NCI-H82 (cell line): ENCODE measurements at places on chromosomes 2 and 18.
A peak's percentile ranks its signal among the peaks of the same experiment; 100 is the strongest.

DNA sequence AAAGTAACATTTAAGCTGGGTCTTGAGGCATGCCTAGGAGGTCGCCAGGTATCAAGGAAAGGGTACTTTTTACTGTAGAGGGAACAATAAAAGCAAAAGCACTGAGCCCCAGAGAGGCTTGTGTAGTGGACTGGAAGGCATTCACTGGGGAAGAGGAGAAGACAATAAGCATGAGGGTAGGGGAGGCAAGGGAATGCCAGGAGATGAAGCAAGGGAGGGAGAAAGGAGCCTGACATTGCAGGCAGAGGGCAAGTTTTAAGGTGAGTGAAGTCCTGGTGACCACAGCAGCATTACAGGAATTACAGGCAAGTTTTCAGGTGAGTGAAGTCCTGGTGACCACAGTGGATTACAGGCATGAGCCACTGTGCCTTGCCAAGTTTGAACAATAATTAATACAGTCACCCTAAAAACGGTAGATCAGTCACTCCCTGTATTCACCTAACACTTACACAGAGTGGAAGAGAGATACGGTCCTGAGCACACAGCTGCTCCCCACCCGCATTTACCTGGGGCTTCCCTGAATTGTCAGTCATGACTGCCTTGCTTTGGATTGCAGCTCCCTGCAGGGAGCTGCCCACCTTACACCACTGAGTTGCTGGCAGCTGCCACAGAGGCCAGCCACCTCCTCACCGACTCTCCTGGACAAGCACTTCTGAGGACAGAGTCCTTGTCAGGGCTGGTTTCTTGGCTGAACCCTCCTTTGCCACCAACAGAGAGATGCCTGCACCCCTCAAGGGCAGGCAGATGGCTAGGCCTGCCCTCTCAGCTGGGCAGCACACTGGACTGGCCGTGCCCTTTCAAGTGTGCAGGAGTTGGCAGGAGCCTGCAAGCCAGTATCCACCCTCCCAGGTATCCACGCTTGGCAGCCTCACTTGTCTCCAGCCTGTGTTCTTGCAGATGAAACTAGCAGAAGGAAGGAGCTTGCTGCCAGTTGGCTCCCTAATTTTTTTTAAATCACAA is 153.2 kb upstream of the MSH6 start:
- DNase-seq: no peak

GRCh38 chr18:652131-652530 is 5.3 kb upstream of the TYMS start:
- peak; percentile 22 for DNase-seq

DNA sequence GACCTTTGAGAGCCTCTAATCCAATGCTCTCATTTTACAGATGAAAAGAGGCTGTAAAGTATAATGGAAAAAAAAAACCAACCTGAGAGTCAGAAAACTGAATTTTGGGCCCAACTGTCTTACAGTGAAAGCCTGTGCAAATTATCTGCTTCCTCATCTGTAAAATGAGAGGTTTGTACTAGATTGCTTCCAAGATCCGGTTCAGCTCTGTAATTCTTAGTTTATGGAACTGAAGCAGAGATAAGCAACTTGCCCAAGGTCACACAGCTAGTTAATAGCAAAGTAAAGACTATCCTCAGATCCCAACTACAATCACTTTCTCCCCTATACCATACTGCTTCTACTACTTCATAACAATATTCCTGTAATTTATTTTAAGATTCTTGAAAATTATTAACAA is 6.3 kb downstream of the TLK1 start:
- peak; percentile 36 for DNase-seq

DNA sequence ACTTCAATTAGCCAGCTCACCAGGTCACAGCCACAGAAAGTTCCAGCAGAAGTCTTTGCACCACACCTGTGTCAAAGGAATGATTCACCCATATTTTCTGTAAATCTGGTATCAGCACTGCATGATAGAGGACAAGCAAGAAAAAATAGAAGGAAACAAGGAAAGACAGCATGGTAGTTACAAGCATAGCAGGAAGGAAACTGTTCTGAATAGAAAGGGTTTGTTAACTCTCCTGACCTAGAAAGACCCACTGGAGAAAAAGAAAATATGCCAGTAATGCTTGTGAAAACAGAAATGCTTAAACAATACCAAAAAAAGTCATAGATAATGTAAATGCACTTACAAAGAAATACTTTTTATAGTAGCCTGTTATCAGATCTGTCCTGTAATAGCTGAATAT is 40.8 kb downstream of the SCRN3 start:
- DNase-seq: no peak

DNA sequence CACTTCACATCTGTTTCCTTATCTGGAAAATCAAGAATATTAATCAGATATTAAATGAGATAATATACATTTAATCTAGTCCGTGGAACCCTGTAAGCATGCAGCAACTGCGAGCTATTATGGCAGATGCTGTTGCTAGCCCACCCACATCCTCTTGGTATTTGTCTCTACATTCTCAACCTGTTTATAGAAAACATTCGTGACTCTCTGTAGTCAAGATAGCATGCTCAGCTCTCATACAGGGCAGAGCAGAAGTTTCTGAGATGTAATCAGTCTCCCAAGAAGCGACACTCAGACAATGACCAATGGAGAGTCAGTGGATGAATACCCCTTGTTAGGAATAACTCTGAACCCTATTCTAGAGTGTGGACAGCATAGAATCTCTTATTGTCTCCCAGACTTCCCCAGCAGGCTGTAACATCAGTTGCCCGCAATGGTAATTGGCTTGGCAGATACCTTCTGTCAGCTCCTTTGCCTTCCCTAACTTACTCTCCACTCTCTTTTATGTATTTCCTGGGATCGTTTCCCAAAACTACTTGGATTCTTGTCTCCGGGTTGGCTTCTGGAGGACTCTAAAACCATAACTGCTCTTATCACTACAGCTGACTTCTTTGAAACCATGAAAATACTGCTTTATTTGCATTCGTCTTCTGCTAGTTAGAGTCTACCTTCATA is 400.7 kb upstream of the TNP1 start:
- peak; percentile 17 for DNase-seq

DNA sequence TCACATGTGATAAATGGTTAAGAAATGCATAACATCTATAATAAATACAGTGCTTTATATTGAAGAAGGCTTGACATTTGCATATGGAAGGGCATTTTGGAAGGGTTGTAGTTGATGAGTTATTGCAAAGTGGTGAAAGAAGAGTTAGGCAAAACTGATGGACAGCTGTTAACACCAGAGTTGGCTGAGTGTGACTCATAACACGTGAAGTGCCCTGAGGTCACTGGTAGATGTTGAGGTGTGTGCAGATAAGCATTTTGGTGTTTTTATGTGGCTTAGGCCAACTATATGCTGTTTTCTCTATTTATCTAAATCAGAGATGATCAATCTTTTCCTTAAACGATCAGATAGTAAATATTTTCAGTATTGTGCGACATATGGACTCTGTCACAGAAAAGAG is 154.3 kb upstream of the KCNH7 start:
- no peak for DNase-seq

GRCh38 chr2:199659207-199659606 is 191.8 kb downstream of the FTCDNL1 start:
- peak; percentile 57 for DNase-seq

GRCh38 chr2:14781142-14781541 is 148.6 kb downstream of the LRATD1 start:
- no peak for DNase-seq

GRCh38 chr2:37797081-37797480 is 125.6 kb upstream of the CDC42EP3 start:
- no peak for DNase-seq

GRCh38 chr2:226673314-226673723 is 126.3 kb downstream of the IRS1 start:
- DNase-seq: no peak

- no peak for DNase-seq
These were observed 37.2 kb upstream of the BIN1 start for GRCh38 chr2:127143841-127144782.

- no peak for DNase-seq
These were observed 32.5 kb downstream of the CPO start for GRCh38 chr2:206971805-206972204.

- no peak for DNase-seq
These were observed 15.7 kb downstream of the GPC1 start for GRCh38 chr2:240451108-240451611.

DNA sequence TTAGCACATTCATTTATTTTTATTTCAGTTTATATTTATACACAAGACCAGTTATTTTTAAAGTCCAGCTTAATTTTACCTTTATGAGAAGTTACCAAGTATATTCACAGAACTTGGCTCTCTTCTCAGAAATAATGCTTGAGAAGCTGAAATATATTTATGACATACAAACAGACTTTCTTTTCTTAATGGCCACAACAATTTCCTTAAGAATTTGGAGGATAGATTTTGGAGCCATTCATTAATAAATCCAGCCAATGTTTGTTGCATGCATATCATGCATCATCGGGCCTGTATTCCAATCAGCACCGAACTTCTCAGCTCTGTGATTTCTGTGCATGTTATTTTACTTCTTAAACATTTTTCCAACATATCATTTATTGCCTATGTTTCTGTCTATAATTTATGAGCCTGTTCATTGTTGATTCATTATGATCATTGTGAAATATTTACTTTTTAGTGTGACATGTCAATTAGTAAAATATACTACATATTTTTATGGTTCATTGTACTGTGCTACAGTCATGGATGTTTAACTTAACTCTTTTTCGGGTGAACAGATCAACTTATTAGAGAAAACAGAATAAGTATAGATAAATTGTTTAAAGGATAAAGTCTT is 3.5 kb downstream of the GULP1 start:
- DNase-seq: no peak

GRCh38 chr2:19769513-19769912 is 132.3 kb downstream of the TTC32 start:
- no peak for DNase-seq

- DNase-seq: no peak
These were observed 111.5 kb downstream of the MCFD2 start for GRCh38 chr2:46803911-46804670.

GRCh38 chr2:56749152-56749752 is 565.5 kb downstream of the CCDC85A start:
- peak; percentile 54 for DNase-seq

- no peak for DNase-seq
These were observed 408.9 kb downstream of the MEIS1 start for GRCh38 chr2:66843847-66844246.

DNA sequence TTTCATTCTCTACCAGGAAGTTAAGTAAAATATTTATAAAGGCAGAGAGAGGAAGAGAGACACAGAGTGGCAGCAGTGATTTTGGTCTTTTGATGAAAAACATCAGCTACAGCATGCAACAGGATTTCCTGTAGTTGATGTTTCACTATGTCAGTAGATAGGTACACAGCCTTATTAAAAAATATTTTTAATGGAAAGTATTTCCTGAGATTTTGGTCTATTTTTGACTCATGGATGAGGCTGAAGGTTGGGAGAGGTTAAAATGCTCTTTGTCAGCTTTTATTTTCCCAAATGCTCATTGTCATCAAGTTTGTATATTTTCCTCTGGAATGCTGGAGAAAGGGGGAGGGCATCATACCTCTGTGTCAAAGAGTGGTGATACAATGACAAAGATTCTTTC is 1112.5 kb downstream of the CBLN2 start:
- no peak for DNase-seq

DNA sequence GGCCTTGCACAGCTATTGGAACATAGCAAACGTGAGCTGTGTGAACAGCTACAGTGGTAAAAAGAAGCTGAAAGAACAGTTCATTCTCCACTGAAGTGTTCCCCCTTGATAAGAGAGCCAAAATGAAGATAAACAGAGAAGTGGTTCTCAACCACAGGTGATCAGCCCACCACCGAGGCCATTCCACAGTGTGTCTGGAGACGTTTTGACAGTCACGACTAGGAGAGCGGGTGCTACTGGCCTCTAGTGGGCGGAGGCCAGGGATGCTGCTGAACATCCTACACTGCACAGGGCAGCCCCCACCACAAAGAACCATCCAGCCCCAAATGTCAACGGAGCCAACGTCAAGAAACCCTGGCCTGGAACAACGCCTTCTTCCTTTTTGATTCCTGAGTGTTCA is 38.4 kb downstream of the ADCY3 start:
- DNase-seq: no peak

GRCh38 chr2:144999936-145000335 is 480.0 kb upstream of the ZEB2 start:
- DNase-seq: no peak

- DNase-seq: no peak
These were observed 120.7 kb upstream of the PXDN start for GRCh38 chr2:1864981-1865421.

DNA sequence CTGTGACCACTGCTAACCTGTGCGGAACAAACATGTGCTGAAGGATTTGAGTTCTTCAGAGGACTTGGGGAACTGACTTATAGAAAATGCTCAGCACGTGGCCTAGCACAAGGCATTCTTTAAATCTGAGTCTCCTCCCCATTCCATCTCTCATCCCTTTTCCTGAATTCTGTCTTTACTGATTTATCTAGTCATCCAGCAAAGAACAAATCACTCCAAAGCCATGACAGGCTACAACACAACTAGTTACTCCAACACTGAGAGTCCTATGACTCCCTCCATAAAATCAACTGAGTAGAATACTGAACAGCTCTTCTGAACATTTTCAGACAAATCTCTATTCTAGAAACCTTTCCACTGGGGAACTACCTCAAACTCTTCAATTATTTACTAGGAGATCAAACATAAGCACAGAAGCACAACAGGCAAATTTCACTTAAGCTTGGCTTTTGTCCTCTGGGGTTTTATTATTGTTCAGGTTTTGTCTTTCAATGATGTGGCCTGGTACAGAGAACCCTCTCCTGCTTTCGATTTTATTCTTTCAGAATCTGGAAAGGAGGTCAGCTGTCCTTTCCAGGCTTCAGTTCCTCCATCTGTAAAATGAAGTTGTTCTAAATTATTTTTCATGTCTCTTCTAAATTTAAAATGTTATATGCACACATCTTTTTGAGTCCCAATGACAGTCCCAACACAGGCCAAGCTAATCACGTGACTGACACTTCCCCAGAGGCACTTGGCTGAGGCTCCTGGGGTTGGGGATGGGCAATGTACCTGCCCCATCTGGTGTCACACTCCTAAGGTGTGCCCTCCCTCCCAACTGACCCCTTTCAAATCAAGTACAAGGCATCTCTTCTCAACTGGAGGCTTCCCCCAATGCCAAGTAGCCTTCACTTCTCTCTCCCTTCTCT is 31.8 kb downstream of the RNU4ATAC start:
- no peak for DNase-seq

DNA sequence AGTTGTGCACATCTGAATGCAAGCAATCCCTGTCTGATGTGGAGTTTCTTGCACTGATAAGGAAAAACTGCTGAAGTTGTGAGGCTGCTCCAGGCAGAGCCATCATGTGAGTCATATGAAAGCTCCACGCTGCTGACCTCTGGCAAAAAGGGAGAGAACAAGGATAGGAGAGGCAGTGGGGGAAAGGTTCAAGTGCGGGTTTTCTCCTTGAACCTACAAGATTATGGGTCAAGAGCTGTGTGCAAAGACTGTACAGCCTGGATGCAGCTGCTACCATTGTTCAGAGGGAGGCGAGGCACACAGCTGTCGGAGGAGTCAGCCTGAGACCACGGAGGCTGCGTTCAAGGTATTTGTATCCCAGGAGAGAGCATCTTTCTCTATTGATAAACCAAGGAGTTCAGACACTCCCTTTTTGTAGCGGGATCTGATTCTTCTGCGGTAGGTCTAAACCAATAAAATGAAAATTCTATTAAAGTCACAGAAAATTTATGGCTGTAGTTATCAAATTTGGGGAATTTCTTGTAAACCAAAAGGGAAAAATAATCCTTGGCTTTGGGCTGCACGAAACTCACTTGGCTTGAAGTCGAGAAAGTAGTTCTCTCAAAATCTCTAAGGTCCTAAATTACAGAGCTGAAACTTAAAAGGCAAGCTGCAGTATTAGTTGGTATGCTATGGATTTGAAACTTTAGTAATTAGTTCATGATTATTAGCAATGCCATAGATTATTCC is at the start of gene CDK15:
CDK15 (plus strand) TSS at position 96 of the 729 bp plus-strand sequence; CDS start at position 224, 128 bp downstream.
- DNase-seq: peak; percentile 39

GRCh38 chr2:37653093-37653492 is 18.3 kb downstream of the CDC42EP3 start:
- no peak for DNase-seq
